ENCODE measurements at places on chromosomes 1 and 21.

DNA sequence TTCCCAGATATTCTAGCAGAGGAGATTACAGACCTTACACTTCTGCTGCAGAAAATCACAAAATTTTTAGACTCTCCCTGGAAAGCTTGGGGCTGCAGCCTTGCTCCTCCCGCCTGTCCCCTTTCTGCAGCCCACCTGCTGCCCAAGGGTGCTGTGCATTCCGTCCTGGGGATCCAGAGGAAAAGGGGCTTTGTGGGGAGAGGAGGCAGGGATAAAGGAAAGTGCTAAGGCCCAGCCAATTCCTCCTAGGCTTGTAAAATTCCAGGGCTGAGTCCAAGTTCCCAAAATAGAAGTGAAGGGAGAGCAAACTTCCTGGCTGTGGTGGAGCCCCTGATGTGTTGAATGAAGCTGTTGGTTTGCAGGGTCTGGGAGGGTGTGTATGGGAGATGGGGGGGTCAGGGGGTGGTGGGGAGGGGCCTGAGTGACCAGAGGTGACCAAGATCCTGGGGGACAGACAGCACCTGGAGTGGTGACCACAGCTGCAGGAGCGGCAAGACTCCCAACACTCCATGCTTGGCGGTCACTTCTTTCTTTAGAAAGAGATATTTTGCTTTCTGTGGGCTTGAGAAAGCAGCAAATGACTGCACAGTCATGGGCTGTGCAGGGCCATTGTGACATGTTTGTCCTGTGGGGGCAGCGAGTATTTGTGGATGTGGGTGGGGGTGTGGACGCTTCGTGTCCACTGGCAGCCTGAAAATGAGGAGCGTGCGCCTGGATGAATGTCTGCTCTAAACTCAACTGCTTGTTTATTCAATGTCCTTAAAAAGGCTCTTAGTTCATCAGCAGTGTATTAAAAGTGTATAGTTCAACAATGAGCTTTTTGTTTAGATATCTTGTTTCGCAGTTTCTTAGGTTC is 68.4 kb downstream of the TLR5 start:
- peak; percentile 71 for DNase-seq

DNA sequence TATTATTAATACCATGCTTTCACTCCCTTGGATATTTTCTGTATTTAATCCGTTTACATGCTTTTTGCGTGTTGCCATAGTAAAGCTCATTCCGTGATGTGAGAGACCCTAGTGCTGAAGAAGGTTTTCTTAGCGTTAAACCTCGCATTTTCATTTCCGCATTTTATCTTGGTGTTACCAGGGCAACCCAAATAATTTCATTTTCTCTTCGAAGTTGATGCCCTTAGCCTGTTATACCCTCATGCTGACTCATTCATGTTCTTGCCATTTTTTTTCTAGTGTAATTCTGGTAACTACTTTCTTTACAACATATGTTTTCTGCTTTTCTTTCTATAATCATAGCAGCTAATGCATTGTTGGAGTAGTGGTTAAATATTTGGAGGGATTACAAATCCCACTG is 37.2 kb downstream of the LRRC8C start:
- no peak for DNase-seq

- DNase-seq: no peak
Measured at GRCh38 chr1:65063025-65063424, 85.0 kb upstream of the AK4 start.

- peak; percentile 81 for DNase-seq
Measured at GRCh38 chr1:184664042-184664660, 90.5 kb downstream of the EDEM3 start.

DNA sequence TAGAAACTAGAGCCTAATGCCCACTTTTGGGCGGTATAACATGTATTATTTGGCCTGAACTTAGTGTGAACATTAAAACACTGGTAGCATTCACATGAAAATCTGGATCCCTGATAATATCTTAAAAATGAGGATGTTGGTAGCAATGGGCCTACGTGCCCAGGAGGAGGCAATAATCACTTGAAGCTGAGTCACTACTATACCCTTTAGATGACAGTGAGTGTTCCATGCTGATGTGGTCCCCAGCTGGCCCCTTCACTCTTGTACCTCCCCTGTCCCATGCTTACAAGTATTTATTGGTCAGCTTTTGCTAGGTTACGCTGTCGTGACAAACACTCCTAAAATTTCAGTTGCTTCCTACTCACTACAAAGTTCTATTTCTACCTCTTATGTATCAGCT is 23.0 kb upstream of the POU2F1 start:
- no peak for DNase-seq

DNA sequence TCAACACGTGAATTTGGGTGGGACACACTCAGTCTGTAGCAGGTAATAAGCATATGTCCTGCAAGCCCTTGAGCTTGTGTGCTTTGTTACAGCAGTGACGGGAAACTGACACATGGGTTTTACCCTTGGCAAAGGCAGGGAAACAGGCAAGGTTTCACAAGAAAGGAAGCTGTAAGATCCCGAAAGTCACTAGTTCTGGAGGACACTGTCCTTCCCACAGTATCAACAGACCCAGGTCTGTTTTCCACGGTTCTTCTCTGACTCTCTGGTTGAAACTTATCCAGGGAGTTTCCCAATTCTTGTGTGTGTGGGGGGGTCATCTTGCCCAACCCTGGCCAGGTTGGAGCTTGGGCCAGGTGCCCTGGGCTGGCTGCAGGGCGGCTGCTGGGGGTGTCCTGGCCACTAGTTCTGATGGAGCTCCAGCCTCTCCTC is 29.3 kb upstream of the ZBTB21 start:
- peak; percentile 34 for DNase-seq

GRCh38 chr1:31800674-31800967 is 15.2 kb downstream of the SPOCD1 start:
- DNase-seq: no peak

- no peak for DNase-seq
Measured at GRCh38 chr1:234633246-234634003, 23.4 kb upstream of the IRF2BP2 start.

DNA sequence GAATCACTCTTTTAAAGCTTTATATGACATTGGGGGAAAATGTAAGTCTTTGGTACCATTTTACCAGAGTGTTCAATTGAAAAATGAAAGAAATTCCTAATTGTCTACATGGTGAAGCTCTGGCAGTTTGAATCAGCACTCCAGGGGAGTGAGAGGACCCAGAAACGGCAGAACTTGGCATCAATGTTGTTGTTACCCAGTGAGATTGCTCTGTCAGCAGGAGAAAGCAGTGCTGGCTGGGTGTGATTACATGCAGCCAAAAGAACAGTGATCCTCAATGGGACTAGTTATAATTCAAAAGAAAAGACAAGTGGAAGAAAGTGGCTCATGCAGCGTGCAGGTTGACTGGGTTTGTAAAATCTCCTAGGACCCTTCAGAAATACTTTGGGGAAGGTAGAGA is 206.4 kb downstream of the PTPRC start:
- no peak for DNase-seq

DNA sequence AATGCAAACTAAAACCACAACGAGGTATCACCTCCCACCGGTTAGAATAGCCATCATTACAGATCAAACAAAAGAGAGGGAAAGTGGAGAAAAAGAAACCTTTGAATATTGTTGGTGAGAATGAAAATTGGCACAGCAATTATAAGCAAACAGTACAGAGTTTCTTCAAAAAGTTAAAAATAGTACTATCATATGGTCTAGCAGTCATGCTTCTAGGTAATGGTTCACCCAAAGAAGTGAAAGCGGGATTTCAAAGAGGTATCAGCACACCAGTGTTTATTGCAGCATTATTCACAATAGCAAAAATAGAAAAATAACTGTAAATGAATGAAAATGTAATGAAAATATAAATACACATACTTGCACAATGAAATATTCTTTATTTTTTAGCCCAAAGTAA is 8.2 kb downstream of the OR2T10 start:
- DNase-seq: no peak

GRCh38 chr1:27789540-27790041 is 16.6 kb downstream of the STX12 start:
- no peak for DNase-seq

DNA sequence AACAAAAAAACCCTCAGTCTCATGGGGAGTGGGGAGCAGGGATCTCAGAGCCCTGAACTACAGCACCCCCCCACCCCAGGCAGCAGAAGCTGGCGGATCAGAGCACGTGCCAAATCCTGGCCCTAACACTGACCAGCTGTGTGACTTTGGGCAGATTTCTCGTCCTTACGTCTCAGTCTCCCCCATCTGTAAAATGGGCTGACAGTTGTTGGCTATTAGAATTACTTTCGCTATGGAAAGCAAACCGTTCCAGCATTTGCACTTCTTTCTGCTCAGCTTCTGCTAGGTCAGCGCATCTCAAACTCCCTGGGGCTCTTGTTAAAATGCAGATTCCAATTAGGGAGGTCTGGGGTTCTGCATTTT is 15.5 kb downstream of the TNFRSF8 start:
- DNase-seq: no peak

DNA sequence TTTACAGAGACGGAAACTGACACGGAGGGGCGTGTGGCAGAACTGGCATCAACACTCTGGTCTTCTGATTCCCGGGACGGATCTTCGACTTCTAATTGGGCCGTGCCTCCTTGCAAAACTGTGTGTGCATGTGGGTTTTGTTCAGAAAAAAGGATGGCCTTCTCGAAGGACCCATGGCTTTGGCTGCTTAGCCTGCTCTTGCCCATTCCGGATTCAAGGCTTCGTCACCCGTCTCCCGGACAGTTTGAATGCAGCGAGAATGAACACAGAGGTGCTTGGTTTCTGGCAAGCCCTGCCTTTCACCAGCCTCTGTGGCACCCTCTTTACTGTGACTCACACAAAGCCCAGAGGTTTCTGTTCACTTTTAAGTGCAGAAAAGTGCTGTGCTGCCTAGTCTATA is 120.1 kb downstream of the PRDM2 start:
- no peak for DNase-seq

- no peak for DNase-seq
Measured at GRCh38 chr1:15053153-15053552, 100.4 kb upstream of the TMEM51 start.

GRCh38 chr1:172637522-172637921 is 21.4 kb upstream of the FASLG start:
- DNase-seq: no peak

DNA sequence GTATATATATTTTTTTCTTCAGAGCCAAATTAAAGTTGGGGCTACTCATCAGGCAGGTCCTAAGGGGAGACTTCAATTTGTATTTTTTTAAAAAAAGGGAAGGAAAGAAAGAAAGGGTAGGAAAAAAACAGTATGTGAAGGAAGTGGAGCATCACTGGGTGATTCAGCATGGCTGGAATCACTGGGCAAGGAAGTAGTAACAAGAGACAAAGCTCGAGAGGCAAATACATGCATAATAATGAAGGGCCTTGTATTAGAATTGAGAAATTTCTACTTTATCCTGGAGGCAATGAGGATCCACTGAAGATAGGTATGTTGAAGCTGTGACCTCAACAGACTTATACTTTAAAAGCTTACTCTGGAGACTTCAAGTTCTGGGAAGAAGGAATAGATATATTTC is 184.4 kb downstream of the COQ8A start:
- no peak for DNase-seq

- no peak for DNase-seq
Measured at GRCh38 chr1:43359696-43360095, 915 bp downstream of the CDC20 start.

GRCh38 chr1:7287013-7287412 is 484.1 kb upstream of the VAMP3 start:
- DNase-seq: no peak

- DNase-seq: no peak
Measured at GRCh38 chr1:53262000-53262399, 23.7 kb upstream of the MAGOH start.

DNA sequence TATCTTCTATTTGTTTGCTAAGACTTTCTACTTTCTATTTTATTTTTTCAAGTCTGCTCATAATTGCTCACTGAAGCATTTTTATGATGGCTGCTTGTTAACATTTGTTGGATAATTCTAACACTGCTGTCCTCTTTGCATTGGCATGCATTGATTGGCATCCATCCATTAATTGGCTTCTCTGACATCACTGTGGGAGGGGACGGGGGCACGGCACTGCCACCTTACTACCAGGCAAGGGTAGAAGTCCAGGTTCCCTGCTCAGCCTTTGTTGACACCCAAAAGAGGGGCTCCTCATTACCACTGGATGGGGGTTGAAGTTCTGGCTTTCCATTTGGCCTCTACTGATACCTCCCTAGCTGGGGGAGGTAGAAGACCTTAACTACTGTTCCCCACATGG is 11.5 kb upstream of the ABCG1 start:
- DNase-seq: no peak

DNA sequence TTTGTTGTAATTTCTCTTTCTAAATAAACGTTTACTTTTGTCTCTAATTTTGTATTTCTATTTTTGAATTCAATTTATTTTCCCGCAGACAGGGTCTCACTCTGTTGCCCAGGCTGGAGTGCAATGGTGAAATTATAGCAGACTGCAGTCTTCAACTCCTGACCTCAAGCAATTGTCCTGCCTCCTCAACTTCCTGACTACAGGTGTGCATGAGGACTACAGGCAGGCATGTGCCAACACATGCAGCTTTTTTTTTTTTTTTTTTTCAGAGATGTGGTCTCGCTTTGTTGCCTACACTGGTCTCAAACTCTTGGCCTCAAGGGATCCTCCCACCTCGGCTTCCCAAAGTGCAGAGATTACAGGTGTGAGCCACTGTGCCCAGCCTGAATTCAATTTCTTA is 36.7 kb upstream of the IL20 start:
- DNase-seq: no peak

DNA sequence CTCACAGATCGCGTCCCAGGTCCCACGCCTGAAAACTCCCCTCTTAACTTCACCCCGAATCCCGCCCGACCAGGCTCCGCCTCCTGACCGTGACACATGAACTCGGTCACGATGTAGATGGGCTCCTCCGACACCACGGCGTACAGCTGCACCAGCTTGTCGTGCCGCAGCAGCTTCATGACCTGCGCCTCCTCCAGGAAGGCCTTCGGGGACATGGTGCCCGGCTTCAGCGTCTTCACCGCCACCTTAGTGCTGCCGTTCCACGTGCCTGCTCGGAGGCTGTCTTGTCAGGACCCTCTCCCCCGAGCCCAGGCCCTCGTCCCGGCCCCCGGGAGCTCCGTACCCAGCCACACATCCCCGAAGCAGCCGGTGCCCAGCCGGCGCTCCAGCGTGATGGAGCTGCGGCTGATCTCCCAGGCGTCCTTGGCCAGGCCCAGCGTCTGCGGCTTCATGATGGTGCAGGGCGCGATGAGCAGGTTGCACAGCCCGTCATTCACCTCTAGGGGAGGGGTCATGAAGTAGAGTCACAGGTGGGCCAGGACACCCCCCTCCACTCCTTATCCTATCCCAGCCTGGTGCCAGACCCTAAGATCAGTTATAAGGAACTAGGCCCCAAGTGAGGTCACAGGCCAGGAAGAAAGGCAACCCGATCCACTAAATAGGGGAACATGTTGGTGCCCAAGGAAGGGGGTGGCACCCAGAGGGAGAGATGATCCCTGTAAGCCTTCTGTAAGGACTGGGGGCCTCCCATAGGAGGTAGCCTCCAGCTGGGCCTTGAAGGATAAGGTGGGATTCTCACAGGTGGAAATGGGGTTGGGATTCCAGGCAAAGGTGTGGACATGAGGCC is 11.6 kb upstream of the AHDC1 start:
- no peak for DNase-seq

DNA sequence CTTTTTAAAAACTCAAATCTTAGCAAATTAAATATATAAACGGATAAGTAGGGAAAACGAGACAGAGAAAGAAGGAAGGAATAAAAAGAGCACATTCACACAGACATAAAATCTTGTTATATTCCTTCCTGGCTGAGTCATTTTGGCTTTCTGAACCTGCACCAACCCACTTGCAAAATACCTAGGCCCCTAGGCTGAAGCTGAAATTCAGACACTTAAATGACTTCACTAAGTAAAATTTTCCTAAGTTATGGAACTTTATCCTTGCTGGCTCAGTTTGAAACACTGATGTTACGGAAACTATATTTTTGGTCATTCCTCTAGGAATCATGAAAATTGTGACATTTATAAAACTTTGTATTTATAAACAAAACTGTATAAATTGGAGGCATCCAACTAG is 462.8 kb upstream of the NFIA start:
- no peak for DNase-seq

Measured in lung (tissue), 17 donors.